Panc1 (cell line): ENCODE measurements at places on chromosomes 3 and 15. TPM values are rescaled to one million over a fixed set of nuclear protein-coding genes. Genes with fewer than 3 reads are reported as not detected.

- DNase-seq = no peak
These were observed 80.7 kb upstream of the PSMD6 start for GRCh38 chr3:64104006-64104405.

DNA sequence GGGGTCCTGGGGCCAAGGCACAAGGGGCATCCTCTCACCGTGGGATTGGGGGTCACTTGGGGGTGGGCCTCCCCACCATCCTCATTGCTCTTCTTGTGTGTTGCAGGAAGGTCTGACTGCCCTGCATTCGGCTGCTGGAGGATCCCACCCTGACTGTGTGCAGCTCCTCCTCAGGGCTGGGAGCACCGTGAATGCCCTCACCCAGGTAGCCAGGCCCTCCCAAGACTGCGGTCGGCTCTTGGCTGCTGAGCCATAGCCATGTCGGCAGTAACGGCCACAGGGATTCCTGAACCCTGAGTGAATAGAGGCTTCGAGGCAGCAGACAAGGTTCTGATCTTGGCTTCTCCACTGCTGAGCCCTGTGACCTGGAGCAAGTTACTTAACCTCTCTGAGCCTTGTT is 19.7 kb downstream of the ANKDD1A start:
- DNase-seq = no peak

GRCh38 chr15:58357529-58358476 is 74.0 kb upstream of the LIPC start:
- DNase-seq = no peak

DNA sequence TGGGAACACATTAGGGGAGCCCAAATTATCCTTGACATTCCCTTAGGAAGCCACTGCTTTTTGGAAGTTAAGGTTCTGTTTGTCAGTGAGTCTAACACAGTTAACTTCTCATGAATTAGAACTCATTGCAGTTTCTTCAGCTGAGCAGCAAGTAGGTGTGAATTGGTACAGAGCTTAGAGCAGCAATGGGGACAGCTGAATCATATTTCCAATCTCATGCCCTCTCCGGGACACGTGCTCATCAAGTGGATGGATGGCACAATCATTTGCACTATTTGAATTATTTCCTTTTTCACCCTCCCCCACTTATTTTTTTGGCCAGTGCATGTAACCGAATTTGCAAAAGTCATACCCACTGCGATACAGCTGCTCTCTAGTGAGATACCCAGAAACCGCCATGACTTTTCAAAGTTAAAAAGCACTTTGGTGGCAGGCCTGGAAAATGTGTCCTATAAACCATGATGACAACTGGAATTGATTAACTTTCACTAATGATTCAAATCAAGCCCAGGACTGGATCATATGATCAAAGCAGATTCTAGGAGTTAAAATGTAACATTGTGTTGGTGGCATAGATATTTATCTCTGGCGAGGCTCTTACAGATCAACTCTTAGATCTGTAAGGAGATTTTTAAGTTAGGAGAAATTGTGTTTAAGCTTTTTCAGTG is 76.4 kb downstream of the EBLN2 start:
- DNase-seq = no peak

The PTH1R gene
- not detected for total RNA-seq

The GPR149 gene
- total RNA-seq = not detected

The STAB1 gene
- 0.39 TPM for total RNA-seq

The TGM4 gene
- 0.46 TPM for total RNA-seq
